SJCRH30 (cell line): ENCODE measurements at places on chromosomes 6 and 20.

- DNase-seq: peak; percentile 57
Observed at GRCh38 chr6:38143191-38144150, 323.9 kb downstream of the ZFAND3 start.

DNA sequence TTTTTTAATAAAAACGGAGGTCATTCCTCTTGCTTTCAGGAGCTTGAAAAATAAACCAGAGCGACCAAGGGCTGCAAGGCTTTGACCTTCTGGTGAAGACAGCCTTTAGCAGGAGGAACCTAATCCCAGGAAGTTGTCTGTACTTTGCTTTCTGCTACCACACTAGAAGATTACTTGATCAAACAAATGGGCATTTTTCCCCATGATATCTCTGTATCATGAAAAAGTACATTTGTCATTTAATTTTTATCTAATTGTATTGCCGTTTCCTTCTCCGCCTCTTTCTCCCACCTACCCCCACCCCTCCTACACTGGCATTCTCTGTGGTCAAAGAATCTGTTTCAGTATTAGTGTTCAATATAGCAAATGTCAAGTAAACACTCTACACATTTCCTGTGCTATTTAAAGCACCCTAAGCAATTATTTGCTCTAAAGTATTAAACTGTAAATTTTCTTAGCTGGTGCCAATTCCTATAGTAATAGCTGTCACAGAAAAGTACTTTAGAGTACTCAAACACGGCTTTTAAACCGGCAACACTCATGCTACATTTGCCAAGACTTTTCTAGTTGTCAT is 29.7 kb downstream of the ATXN1 start:
- no peak for DNase-seq

DNA sequence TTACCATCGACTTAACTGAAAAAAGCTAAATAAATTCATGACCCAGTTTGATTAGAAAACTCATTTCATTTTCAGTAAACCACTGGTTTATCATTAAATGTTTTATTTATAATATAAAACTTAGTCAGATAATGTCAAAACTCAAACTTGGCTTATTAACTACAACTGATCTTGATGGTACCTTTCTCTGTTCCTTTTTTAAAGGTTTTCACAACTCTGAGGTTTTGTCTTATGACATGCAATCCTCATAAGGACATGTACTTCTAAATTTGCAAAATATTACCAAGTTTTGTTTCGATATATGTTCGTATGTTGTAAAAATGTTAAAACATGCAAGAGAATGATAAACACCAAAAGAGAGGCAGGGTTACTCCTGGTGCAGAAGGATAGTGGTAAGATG is 82.5 kb upstream of the PDE10A start:
- no peak for DNase-seq

- DNase-seq: no peak
Observed at GRCh38 chr6:36276581-36277536, 7.0 kb downstream of the PNPLA1 start.

DNA sequence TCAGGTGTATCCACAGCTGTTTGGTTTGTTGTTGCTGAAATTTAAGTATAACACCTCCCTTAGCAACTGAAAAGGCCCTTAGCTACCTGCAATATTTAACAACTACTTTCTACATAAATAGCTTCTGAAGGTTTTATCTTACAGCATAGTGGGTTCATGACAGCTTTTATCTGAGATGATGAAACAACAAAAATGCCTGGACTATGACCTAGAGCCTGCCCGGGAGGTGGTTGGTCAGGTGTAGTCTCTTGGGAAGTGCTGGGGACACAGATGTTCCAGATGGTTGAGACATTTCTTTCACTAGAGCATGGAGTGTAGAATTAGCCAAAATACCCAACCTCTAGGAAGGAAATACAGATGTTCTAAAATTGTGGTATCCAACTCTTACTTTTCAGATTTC is 705.4 kb downstream of the MAFB start:
- DNase-seq: no peak

GRCh38 chr20:4119854-4120209 is 104.5 kb upstream of the RNF24 start:
- DNase-seq: peak; percentile 53

DNA sequence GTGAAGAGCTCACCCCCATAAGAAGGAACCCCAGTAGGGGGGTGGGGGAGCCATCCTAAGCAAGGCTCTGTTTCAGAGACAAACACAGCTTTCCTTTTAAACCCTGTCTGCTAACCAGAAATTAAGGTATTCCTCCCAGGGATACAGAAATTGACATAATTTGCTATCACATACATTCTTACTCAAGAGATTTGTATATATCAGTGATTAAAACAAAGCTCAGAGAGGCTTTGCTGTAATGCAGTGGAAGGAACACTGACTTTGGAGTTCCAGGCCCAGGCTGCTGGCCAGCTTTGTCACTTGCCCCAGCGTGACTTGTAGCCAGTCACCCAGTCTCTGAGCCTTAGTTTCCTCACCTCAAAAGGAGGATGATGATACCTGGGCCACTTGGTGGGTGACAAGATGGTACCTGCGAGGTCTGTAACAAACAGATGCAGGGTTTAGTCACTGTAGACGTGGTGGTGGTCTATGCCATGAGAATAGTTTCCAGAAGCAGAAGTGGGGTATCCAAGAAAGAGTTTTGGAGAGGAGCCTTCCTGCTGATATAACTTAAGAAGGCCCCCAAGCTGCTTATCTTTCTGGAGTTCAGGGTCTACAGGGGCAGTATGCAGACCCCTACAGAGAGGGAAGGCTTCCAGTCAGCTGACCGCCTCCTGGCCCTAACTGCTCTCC is 3.2 kb upstream of the FOXF2 start:
- DNase-seq: no peak

GRCh38 chr6:17354700-17355403 is 38.5 kb upstream of the CAP2 start:
- DNase-seq: no peak

- no peak for DNase-seq
Observed at GRCh38 chr6:170311696-170312095, 5.1 kb downstream of the FAM120B start.

DNA sequence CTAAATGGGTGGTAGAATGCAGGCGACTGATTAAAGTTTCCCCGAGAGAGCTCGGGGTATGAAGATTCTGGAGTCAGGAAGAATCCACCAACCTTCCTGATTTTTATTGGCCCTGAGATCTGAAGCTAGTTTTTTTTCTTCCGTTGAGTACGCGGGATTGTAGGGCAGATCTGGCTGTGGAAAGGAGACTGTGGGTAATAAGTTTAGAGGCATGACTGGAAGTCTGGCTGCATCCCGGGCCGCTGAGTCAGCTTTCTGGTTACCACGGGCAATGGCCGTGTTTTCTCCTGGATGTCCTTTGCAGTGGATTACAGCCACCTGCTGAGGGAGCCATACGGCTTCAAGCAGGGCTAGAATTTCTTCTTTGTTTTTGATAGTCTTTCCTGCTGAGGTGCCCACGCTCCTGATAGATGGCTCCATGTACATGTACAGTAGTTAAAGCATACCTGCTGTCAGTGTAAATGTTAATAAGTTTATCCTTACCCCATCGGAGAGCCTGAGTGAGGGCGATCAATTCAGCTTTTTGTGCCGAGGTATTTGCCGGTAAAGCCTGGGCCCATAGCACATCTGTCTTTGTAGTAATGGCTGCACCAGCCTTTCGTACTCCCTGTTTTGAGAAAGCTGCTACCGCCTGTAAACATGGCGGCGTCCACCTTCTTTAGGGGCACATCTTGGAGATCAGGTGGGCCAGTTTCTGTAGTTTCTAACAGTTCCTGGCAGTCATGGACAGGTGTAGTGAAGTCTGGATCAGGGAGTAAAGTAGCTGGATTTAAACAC is 154.0 kb downstream of the TRIM27 start:
- peak; percentile 4 for DNase-seq

GRCh38 chr20:9117548-9117947 is 48.7 kb downstream of the PLCB4 start:
- no peak for DNase-seq

GRCh38 chr20:44537993-44538392 is 16.1 kb upstream of the SERINC3 start:
- no peak for DNase-seq

DNA sequence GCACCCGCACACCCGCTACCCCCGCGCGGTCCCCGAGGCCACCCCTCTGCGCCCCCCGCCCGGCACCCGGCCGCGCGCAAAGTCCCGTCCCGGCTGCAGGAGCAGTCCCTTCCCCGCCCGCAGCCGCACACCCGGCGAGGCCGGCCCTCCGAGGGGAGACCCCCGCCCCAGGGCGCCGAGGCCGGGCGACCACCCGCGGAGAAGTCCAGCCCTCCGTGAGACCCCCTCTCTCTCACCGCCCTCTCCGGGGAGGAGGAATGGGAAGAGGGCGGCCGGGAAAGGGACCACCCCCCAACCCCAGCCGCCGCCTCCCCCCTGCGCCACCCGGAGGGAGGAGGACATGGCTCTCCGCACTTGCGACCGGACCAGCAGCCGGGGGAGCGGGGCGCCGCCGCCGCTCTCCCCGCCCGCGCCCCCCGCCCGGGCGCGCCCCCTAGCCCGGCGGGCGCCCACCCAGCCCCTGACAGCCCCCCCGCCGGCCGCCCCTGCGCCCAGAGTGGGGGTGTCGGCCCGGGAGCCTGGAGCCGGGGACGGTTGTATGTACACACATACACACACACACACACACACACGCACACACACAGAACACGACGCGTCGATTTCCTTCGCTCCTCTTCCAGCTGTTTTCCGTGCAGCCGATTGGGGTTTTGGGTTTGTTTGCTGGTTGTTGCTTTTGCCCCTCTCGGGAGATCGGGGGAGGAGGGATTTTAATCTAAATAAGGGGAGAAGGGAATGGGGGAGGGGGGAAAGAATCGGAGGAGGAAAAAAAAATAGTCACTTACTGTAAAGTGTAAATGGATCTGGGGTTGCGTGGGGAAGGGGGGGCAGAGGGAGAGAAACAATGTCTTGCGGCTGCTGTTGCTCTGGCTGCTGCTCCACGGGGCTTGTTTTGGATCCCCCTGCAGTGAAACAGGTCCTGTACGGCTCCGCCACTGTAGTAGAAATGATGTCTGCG is at the start of gene ATXN1:
TSS of gene ATXN1 (minus strand) at position 945 of the 955 bp plus-strand sequence.
- DNase-seq: peak; percentile 41

- DNase-seq: peak; percentile 88
Observed at GRCh38 chr6:73580247-73581149, 59.7 kb upstream of the EEF1A1 start.

DNA sequence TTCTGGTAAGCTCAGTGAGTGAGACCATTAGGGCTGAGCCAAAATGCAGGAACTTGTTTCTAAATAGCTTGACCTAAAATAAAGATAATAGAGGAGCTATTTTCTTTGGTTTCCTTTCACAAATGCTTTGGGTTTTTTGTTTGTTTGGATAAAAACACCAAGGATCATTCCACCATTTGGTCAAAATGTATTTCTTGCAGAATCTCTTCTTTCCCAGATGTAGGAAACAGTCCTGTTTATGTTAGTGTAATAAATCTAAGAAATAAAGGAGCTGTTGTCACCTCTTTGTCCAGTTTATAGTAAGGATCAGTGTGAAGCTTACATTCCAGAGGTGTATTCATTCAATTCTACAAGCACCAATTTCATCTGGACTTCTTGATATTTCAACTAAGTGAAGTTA is 297.8 kb downstream of the GJA1 start:
- DNase-seq: no peak

- DNase-seq: peak; percentile 65
Observed at GRCh38 chr6:118709859-118710350, 58.5 kb upstream of the CEP85L start.

GRCh38 chr6:26319405-26320128 is 45.4 kb upstream of the BTN3A2 start:
- DNase-seq: no peak

DNA sequence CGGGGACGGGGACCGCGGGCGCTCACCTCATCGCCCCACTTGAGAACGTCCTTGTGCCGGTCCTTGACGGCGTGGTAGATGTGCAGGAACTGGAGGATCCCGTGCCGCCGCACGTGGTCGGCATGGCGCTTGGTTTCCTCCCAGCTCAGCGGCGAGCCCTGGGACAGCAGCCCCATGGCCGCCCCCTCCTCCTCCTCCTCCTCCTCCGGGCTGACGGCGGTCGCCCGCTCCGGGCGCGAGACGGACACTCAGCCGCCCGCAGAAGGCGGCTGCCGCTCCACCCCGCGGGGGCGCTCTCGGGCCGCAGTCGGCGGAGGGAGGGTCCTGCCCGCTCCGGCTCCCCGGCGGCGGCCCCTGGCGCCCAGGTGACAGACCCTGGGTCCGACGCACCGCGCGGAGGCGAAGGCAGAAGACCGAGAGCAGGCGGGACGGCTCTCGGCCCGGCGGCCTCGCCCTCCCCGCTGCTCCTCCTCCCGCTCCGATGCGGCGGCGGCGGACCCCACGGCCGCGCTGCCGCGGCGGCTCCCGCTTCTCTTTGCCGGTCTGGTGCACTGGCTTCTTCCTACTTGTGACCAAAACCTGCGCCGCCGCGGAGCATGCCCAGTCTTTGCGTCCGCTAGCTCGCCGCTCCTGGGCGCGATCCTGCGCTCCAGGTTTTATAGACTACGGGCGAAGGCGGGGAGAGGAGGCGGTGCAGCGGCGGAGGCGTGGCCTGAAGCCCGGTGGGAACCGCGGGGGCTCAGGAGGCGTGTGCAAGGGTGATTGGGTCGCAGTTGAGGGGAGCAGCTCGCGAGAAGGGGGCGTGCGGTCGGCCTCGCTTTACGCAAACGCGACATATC is at the start of gene GCLC:
TSS of gene GCLC (minus strand) at position 632 of the 839 bp plus-strand sequence. CDS start at position 176, 456 bp downstream.
- DNase-seq: peak; percentile 90

- DNase-seq: no peak
Observed at GRCh38 chr6:20333721-20334269, 67.9 kb upstream of the E2F3 start.

- DNase-seq: no peak
Observed at GRCh38 chr20:47041396-47041899, 146.8 kb downstream of the EYA2 start.

DNA sequence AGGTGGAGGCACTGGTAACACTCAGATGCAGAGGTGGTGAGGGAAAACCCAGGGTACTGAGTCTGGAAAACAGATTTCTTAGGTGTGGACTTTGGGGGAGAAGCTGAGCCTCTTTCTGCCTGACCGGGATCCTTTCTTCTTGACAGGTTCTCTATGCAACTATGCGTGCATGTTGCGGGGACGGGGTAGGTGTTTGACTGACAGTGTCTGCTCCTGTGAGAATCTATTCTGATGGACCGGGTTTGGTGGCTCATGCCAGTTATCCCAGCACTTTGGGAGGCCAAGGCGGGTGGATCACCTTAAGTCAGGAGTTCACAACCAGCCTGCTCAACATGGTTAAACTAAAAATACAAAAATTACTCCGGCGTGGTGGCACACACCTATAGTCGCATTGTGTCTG is 27.9 kb upstream of the ID1 start:
- DNase-seq: no peak

DNA sequence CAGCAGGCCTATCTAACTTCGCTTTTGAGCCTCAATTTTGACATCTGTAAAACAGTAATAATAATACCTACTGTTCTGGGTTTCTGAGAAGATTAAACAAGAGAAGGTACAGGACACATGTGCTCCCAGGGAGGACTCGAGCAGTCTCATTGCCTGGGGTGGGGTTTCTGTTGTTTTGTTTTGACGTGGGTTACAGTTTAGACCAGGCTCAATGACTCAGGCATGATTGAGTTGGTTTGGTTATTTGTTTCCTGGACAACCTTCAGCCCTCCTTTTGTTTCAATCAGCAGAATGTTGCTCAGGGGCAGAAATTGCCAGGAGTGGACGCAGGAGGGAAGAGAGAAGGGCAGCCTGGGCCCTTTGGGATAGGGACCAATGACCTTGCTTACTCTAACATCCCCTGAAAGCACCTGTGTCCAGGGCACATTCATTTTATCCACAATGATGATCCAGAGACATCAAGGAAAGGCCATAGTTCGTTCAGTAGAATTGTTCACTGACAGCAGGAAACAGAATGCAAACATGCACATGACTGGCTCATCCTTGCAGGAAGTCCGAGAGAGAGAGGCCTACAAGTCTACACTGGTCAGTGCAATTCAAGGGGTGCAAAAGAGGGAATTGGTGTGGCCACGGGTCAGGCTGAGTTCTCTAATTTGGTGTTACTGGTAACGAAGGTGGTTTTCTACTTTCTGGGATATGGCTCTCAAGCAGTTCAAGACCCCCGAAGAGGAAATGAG is 74.5 kb upstream of the MRPS10 start:
- no peak for DNase-seq
